ENCODE measurements at places on chromosomes 4 and X.
A peak's percentile ranks its signal among the peaks of the same experiment; 100 is the strongest.

GRCh38 chr4:119894650-119895208 is 171.9 kb downstream of the MAD2L1 start:
- DNase-seq, result no peak

- peak; percentile 93 for DNase-seq
Measured at GRCh38 chrX:154443992-154444754, at the start of gene FAM50A. Gene FAM50A (plus strand): TSS chrX:154444141. CDS start chrX:154444236, 95 bp downstream.

DNA sequence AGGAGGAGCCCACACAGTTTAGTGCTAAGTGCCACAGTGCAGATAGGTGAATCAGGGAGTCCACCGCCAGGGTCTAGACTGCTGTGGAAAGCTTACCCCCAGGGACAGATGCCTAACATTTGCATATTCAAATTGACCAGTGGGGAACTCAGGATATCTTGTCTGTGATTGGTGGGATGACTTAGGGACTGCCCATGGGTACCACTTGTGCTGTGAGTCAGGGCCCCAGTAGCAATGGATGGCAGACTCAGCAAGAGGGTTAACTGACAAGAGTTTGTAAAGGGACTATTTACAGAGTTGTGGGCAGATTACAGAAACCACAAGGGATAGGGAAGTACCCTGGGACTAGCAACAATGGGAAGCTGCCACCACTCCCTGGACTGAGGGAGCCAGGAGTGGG is 282.1 kb downstream of the BCOR start:
- peak; percentile 79 for DNase-seq

DNA sequence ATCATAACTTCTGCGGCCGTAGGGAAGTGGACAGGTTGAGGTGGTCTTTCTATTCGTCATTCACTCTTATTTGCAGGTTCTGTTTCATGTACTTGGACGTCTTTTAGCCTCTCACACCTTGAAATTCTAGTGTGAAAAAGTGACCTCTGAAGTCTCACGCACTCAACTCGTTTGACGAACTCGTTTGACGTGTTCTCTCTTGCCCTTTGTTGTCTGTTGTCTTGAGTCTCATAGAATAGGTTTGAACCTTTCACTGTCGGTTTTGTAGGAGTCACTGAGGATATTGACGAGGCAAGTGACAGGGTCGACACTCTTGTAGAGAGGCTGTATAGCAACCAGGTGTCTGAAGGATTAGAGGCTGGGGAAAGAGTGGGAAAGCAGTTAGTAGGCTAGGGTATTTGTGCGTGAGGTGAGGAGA is 1.1 kb upstream of the PGRMC2 start:
- DNase-seq, result no peak

DNA sequence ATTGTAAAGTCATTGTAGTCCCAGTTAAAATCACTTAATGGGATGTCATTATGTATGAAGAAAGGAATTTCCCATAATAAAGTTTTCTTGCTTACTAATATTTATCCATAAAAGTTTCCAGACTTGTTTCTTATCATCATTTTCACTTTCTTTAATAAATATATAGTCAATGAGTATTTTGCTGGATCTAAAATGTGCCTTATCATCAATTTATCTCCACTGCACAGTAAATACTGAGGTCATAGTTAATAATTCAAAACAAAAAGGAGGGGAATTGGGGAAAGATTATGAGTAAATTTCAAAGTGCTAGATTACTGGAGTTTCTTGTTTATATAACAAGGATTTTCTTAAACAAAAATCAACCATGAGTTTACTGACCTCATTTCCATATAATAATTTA is 279.5 kb upstream of the DKK2 start:
- no peak for DNase-seq

DNA sequence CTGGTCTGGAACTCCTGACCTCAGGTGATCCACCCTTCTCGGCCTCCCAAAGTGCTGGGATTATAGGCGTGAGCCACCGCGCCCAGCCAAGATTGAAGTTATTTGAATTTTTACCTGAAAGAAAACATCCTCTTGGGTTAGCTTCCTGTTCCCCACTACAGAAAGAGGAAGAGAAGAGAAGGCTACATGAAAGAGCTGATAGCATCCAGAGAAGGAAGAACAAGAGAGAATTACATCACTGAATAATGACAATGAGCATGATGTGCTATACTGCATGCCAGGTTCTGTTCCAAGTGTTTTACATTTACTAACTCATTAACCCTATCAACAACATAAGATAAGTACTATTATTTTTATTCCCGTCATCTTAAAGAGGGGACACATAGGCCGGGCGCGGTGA is 11.5 kb upstream of the TBC1D1 start:
- DNase-seq, result peak; percentile 42

DNA sequence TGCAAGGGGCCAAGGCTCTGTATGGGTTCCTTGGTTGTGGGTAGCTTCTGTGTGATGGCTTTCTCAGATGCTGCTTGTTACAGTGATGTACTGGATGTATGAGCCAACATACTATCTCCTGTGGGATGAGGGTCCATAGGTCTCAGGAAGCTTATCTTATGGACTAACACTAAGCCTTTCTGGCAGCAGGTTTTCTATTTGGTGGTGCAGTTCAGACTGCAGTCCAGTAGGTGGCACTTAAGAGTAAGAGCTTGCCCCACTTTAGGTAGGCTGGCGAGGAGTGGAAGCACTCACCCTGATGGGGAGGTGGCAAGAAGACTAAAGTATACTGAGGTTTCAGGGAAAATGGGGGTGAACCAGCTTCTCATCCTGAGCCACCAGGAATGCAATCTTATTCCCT is 306.7 kb upstream of the MAOA start:
- DNase-seq, result peak; percentile 47

- DNase-seq, result no peak
Measured at GRCh38 chr4:112677519-112678091, 40.7 kb downstream of the LARP7 start.

- no peak for DNase-seq
Measured at GRCh38 chrX:3514996-3515395, 168.5 kb upstream of the MXRA5 start.

DNA sequence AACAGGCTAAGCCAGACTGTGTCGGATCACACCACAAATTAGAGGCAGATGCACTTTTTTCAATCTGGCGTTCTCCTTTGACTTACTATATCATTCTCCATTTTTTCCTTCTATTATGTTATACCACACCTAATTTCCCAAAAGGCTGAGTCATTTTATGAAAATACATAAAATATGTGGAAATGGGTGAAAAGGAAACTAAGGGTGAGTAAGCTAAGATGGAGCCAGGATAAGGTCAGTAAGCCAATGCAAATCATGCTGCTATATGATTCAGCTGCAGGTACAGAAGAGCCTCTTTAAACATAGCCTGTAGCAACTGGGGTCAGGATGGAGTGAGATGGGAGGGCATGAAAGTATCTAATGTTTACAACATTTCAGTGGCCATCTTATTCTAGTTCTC is 94.0 kb upstream of the TEX13A start:
- DNase-seq, result no peak

GRCh38 chr4:140061194-140061593 is 92.8 kb downstream of the MAML3 start:
- no peak for DNase-seq

GRCh38 chrX:151675121-151675746 is 20.0 kb upstream of the PRRG3 start:
- DNase-seq, result no peak

GRCh38 chr4:7444314-7444713 is 9.6 kb upstream of the PSAPL1 start:
- DNase-seq, result no peak

DNA sequence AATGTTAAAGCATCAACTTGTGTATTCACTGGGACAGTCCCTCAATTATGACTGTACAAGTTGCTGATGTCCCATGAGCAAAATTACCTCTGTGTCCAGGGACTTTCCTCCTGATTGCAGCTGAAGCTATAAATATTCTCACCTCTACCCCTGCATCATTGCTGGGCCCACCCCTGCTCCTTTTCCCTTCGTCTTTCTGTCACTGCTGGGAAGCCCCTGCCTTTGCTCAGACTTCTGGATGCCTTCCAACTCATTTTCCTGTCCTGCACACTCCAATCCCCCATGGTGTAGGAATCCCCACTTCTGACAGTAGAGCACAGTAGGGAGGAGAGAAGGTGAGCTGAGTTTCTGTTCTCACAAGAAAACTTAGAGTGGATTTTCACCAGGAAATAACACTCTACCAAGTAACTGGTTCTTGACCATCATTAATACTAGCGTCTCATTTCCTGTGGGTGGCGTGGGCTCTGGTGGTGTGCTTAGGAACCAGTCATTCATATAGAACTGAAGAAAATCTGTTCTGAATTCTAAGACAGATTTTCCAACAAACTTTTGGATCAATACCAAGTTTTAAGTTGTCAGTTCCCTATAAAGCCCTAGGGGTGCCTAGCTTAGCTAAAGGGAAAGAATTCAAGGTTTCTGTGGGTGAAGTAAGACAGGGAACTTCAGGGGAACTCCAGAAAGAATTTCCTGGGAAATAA is 136.2 kb upstream of the MED14 start:
- peak; percentile 93 for DNase-seq

- DNase-seq, result no peak
Measured at GRCh38 chr4:143286701-143287571, 49.7 kb upstream of the GAB1 start.

- peak; percentile 39 for DNase-seq
Measured at GRCh38 chr4:8344377-8344776, 74.8 kb downstream of the HTRA3 start.

DNA sequence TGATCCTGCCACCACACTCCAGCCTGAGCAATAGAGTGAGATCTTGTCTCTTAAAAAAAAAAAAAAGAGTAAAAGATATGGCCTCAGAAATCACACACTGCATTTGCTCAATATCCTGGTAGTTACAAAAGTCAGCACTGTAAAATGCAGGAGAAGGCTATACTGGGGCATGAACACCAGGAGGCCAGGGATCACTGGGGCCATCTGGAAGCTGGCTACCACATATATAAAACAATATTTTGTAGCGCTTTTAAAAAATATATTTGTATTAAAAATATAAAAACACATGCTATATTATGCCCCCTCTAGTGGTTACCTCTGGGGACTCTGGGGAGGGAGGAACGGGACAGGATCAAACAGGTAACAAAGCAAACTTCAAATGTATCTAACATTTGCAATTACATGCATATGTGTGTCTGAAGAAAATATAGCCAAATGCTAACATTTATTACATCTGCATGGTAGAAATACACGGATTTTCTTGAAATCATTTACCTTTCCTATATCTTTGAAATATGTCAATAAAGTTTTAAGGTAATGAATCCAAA is 4.0 kb downstream of the C4orf46 start:
- DNase-seq, result peak; percentile 73

DNA sequence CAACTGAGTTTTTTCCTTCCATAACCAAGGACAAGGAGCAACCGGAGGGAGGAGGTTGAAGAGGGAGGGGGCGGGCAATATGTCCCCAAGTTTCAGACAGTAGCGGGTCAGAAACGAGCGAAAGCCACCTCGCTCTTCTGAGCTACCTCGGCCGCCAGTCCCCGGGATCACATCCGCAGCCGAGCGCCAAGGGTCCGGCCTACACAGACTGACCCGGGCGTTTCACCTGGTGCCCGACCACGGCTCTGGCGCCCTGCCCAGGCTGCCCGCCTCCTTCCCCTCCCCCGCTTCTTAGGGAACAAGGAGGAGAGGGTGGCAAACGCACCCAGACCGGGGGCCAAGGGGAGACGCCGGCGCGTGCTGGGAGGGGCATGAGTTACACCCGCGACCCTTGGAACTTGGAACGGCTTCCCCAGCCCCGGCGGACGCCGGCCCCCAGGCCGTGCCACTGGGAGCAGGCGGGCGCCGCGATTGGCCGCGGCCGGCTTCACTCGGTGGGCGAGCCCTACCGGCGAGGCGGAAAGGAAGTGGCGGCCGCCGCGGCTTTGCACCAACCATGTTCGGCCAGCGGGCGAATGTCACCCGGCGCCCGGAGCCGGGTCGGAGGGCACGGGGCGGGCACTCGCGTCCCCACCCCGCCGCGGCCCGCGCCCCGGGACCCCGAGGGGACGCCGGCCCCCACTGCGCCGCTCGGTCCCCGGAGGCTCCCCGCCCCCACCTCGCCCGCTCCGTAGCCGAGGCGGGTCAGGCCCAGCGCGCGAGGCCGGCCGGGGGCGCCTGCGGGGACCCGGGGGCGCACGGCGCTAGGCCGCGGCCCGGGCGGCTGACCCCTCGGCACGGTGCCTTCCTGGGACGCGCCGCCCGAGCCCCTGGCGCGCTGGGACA is 1.5 kb downstream of the IRF2 start:
- peak; percentile 93 for DNase-seq

DNA sequence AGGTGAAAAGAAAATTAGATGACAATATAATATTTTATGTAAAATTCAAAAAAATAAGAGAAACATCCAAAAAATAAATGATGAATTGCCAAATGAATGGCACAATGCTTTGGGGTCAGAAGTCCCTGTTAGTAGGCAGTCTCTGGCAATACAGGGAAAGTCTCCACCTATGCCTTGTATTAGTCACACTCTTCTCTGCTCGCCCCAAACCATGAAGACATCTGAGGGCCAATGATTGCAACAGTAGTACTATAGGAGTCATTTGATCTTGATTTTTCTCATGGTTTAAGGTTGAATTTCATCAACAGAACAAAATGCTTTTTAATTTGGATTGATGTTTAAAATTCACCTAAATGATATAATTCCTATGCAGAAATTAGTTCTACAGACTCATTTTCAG is 3.9 kb upstream of the PRSS12 start:
- DNase-seq, result no peak

DNA sequence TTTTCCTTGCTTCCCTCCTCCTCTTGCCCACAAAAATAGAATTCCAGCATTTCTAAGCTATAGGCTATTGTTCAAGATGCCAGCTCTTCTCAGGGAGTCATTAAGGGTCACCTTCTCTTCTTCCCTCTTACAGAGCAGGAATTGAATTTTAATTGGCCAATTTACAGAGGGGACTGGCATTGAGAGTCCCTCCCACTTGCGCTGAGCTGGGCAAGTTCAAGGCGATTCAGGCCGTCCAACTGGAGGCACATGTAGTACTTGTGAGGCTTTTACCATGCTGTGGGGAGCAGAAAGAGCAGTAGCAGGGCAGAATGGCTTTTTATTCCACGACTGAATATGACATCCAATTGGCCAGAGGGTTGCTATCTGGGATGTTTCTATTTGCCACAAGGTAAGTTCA is 181.9 kb downstream of the SOWAHB start:
- no peak for DNase-seq

DNA sequence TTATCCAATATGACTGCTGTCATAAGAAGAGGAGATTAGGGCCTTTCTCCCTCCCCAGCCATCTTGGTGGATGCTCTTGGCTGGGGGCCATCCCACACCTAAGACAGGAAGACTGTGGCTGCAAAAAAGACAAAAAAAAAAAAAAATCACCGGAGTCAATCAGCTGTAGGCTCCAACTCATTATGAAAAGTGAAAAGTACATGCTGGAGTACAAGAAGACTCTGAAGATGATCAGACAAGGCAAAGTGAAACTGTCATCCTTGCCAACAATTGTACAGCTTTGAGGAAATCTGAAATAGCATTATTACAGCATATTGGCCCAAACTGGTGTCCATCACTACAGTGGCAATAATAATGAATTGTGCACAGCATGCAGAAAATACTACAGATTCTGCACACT is 5.2 kb downstream of the EGFL6 start:
- DNase-seq, result no peak

DNA sequence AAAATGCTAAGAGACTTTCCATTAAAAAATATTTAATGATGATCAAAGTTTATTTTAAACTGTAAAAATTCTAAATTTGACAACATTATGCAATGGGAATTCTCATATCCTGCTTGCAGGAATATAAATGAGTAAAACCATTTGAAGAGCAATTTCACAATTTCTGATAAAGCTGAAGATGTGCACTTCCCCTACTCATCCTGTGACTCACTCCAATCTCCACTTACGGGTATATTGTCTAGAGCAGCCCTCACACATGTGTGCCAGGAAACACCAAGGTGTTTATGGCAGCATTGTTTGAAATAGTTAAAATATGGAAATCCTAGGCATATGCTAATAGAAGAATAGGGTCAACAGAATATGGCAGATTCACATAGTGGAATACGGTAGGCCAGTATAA is 158.4 kb downstream of the PDHA2 start:
- no peak for DNase-seq

Data from suppressor macrophage treated with lipopolysaccharide for 1 hour (primary cell).